Kasumi-1 (cell line): ENCODE measurements at places on chromosomes 3 and 15.

DNA sequence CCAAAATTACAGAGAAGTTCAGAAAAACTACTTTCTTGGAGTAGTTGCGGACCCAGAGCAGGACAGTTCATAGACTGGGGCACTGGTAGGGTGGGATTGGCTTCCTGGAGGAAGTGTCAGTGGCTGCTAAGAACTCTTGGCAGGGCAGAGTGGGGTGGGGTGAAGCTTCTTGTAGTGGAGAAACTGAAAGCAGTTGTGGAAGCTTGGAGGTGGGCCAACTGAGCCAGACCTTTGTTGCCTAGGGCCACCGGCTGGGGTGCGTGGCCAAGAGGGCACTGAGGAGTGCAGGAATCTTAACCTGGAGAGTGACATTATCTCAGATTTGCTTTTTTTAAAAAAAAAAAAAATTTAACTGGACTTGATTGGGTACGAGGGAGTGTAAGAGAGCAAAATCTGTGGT lies 3.1 kb downstream of the KAT2B start:
- DNase-seq = peak; percentile 48

DNA sequence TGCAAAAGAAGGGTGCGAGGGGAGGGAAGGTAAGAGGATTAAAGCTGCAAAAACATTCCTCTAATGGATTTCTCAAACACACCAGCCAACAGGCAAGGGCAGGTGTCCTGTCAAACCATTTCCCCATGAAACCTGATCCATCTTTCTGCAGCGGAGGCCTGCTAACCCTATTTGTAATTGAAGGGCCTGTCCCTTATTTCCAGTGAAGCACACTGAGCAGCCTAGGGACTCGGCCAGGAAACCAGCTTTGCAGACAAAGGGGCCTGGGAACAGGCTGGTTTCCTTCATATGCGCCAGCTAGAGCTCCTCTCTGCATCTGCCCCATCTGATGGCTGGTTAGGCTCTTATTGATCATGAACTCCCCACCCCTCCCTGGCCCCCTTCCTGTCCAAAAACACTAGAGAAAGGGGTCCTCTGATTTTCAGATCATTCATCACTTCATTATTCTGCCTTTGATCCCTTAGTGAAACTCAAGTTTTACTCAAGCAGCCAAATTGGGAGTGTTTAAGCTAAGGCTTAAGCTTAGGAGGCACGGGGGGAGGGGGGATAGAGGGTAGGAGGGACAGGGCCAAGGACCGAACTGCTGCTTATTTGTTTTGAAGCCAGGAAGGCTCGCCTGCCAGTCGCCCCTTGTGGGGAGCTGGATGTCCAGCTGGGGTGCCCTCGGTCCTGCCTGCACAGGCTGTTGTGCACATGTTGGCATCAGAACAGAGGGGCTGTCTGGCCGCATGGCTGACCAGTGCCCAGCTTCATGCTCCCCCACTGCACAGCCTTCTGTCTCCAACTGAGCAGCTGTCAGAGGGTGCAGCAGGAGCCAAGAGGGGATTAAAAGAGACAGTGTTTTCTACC lies 53.1 kb downstream of the BOC start:
- DNase-seq = no peak

GRCh38 chr15:52016316-52016715 lies 2.7 kb upstream of the MAPK6 start:
- DNase-seq = no peak

GRCh38 chr3:132265028-132265427 lies 52.2 kb upstream of the ACP3 start:
- DNase-seq = no peak
